ENCODE measurements at places on chromosomes 5 and 9.
A peak's percentile ranks its signal among the peaks of the same experiment; 100 is the strongest.

DNA sequence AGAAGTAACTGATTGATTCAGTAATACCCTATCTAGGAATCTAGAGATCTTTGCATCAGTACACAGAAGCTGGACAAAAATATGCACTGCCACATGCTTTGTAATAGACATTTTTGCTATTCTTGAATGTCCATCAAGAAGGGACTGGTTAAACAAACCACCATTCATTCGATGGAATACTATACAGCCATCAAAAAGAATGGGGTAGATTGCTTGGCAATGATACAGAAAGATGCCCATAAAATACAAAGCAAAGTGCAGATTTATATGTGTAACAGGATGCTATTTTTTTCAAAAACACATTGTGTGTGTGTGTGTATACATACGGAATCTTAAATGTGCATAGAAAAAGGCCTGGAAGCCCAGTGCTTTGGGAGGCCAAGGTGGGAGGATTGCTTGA, 7.6 kb downstream of the TNIP1 start:
- no peak for DNase-seq

DNA sequence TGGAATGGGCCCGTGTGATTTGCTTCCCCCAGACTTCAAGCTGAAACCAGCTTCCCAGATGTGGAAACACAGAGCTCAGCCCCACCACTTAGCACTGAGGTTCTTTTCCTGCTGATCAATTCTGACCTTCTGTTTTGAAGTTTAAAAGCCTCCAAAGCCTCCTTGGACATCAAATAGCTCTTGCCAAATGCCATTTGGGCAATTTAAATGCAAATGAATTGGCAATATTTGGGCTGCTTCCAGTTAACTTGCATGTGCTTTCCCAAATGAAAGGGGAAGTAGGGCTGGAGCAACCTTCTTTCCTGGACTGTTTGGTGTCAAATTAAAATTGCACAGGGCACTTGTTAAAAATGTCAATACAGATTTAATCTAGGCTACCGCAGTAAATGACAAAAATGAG, 710.5 kb downstream of the TLR4 start:
- DNase-seq: no peak

- no peak for DNase-seq
These were observed 7.5 kb upstream of the HABP4 start for GRCh38 chr9:96442491-96442890.

GRCh38 chr5:56011835-56012234, 17.1 kb upstream of the IL6ST start:
- DNase-seq: peak; percentile 38

- DNase-seq: no peak
These were observed 80.3 kb downstream of the GADD45G start for GRCh38 chr9:89684912-89685636.

- peak; percentile 38 for DNase-seq
These were observed 128.0 kb upstream of the IL12B start for GRCh38 chr5:159458217-159458711.

GRCh38 chr9:129126749-129127618, 15.8 kb downstream of the PTPA start:
- no peak for DNase-seq

DNA sequence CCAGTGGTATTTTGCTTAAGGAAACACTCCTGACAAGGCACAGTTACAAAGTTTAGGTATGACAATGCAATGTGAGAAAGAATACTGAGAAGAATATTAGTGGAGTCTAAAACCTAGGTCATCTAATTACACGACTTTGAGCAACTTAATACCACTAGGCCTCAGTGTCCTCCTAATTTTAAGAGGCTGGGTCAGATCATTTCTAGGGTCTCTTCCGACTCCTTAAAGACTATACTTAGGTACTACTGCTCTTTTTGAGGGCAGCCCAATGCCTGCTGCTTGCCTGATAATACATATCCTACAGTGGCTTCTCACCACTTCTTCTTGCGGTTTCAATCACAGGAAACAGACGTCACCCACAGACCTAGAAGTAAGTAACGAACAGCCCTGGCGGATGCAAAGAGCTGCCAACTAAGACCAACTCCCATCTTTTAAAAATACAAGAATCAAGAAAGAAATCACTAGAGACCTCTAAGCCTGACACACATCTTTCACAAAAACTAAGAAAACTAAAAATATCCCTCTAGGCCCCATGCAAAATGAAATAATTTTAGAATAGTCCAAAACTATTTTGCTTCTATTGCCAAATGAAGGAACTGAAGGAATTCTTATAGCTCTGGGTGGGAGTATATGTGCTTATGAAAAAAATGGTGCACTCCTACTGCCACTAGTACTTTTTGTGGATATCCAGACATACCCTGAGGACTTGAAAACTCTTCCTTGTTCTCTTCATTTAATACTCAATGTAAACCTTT, 13.1 kb downstream of the DIAPH1 start:
- peak; percentile 64 for DNase-seq

- no peak for DNase-seq
These were observed 51.5 kb upstream of the RNU6ATAC start for GRCh38 chr9:134215699-134216448.

- DNase-seq: no peak
These were observed 92.5 kb upstream of the TNFSF8 start for GRCh38 chr9:115022760-115023434.

GRCh38 chr5:80041527-80041926, 6.4 kb downstream of the THBS4 start:
- no peak for DNase-seq

DNA sequence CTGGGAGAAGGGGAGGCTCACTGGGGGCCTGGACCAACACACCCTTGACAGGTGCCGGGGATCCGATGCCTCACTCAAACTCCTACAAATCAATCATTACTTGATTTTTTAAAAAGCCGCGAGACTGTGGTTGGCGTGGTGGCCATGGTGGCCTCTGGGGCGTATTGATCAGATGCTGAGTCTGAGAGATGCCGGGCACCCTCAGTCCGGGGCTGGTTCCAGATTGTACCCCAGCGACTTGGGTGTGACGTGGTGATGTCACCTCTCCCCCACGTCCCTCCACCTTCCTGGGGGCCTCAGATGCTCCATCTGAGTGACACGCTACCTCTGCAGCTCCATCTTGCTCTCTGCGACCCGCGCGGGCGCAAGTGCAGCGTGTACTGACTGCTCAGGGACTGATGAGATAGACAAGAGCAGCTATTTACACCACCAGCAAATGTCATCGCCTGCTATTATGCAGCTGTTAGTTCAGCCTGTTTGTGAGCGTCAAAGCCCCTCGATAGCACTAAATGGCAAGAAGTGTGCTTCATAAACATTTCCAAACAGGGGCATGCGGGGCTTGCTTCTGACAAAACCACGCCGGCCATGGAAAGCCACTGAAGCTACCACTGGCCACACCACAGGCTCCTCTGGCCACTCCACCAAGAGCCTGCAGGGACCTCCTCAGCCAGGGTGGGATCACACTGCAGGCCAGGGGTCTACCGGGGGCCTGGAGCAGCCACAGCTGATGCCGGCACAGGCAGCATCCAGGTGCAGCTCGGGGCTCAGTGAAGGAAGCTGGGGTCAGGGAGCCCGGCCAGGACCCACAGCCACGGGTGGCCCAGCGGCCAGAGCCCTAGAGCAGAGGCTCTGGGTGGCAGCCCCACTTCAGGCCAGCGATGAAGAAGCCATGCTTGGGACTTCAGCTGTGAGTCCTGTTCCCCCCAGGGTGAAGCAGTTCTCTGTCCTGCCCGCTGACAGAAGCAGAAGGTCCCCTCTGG, 50.1 kb downstream of the SLC6A3 start:
- no peak for DNase-seq

- no peak for DNase-seq
These were observed 1.3 kb upstream of the ACOT12 start for GRCh38 chr5:81395262-81395661.

- no peak for DNase-seq
These were observed 15.0 kb downstream of the FANCC start for GRCh38 chr9:95302479-95302878.

DNA sequence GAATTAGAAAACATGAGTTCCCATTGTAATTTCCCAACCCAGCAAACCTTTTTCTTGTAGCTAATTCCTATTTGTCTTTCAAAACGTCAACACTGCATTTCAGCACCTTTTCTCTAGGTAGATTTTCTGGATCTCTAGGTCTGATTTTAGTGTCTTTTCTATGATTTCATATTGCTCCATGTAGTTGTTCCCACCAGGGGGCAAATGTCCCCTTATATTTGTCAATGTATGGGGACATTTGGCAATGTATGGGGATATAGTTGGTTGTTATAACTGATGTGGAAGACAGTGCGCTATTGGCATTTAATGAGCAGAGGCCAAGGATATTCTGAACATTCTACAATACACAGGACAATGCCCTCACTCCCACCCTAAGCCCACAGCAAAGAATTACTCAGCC, 273.9 kb upstream of the ADRA1B start:
- DNase-seq: no peak

DNA sequence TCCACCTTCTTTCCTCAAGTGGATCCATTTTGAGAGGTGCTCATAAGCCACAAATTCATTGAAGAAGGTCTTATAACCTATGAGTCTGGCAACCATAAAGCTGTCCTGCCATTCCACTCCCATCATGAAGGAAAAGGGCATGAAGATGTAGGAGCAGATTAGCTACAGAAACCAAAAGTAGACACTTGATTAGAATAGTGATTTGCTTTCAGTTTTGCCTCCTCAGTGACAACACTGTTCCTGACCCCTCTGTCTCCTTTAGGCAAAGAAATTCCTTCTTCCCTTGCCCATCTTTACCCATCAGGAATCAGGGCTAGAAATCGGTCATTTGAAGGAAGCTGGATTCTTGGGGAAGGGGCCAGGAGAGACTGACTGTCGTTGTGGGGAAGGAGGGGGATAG, 55.2 kb downstream of the SLC28A3 start:
- DNase-seq: no peak

DNA sequence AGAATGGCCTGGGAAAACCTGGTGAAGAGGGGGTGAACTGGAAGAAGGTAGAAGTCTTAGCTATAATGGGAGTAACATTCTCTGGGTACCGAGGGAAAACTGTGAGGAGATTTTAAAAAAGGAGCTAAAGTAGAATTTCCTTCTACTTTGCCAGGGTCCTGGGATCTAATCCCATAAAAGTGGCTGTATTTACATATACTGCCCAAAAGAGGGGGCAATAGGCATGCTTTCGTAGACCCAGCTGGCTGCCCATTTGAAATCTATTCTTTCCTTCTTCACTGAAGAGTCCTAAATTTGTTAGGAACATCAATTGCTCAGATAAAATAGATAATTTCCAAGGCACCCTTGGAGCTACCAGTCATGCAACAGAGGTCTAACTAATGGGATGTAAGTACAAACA, 159.2 kb downstream of the CDC42SE2 start:
- no peak for DNase-seq

DNA sequence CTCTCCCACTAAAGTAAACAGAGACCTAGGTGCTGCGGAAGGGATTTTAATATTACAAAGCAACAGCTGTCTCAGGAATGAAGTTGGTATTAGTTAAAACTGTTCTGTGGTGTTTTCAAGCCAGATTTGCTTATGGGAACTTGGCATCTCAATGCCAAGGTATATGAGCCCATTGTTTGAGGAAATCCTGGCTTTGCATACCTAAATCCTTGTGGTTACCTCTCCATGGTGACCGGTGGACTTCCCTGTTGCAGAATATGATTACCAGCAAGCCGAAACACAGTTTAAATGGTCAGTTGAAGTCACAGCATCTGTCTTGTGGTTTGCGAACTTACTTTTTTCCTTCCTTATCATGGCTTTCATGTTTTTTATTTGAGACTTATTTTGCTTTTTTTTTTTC, 62.3 kb upstream of the TXNDC8 start:
- DNase-seq: no peak

- DNase-seq: no peak
These were observed 1675.3 kb upstream of the CDH6 start for GRCh38 chr5:29518176-29518575.

DNA sequence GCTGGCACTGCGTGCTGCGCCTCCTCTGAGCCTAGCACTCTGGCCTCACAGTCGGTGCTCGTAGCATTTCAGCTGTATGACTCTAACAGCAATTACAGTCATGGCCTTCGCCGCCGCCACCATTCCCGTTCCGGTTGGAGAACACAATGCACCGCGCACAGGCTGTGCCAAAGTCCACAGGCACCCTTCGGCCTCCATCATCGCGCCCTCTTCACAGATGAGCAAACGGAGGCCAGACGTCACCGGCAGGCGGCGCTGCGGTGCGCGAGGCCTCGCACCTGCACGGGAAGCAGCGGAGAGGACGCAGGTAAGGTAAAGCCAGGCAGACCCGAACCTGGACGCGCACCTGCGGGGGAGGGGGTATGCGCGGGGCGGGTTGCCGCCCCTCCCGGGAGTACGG, 128.9 kb downstream of the BARX1 start:
- DNase-seq: peak; percentile 71

DNA sequence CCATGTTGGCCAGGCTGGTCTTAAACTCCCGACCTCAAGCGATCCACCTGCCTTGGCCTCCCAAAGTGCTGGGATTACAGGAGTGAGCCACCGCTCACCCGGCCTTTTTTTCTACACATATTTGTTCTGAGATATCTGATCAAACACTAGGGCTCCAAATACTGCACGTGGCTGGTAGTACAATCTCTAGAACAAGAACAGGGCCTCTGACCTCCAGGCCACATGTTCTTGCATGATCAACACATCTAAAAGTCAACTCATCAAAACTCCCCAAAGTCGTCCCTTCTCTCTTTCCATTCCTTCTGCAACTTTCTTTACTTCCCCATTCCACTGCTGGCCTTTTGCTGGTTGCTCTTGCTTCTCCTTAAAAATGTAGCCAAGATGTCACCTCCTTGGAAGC, 113.3 kb upstream of the LHFPL2 start:
- DNase-seq: no peak

- DNase-seq: no peak
These were observed 6.0 kb downstream of the KIF24 start for GRCh38 chr9:34322899-34323591.

GRCh38 chr9:17739022-17739421, 160.2 kb downstream of the SH3GL2 start:
- no peak for DNase-seq

GRCh38 chr9:121862371-121863332, 211.2 kb downstream of the DAB2IP start:
- DNase-seq: no peak

DNA sequence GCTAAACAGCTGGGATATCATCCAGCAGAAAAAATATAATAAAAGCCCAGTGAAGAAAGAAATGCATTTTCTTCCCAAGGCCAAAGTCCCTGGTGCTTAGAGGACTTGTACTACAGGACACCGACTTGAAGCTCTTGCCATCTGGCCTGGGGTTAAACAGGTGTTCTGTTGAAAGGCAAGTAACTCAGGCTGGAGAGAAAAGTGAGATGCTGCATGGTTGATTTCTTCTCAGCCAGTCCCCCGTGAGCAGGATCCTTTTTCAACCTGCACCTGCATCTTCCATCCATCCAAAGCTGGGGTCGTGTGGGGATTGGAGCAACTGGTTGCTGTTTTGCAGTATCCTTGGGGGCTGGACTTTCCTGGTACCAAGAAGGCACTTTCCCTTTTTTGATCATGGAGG, 146.1 kb upstream of the RPS23 start:
- no peak for DNase-seq

- no peak for DNase-seq
These were observed 46.7 kb downstream of the VAV2 start for GRCh38 chr9:133945314-133945975.
